Glomerular endothelial cell (primary cell): ENCODE measurements at places on chromosomes 4 and X. TPM values are rescaled to one million over a fixed set of nuclear protein-coding genes. Genes with fewer than 3 reads are reported as not detected.

DNA sequence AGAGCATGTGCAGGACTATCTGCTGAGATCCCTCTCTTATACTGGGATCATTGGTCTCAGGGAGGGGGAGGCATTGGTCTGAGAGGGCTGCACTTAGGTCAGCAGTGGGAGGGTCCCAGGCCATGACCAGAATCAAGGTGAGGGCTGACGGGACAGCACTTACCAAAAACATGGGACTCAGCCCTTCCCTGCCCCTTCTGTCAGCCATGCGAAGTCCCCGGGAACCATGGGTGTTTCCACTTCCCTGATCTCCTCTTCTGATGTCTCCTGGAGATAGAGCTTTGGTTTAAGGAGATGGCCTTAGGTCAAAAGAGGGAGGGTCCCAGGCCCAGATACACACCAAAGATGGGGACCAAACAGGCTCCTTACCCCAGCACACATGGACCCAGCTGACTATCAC is 12.9 kb upstream of the HSFX1 start:
- DNase-seq = no peak

DNA sequence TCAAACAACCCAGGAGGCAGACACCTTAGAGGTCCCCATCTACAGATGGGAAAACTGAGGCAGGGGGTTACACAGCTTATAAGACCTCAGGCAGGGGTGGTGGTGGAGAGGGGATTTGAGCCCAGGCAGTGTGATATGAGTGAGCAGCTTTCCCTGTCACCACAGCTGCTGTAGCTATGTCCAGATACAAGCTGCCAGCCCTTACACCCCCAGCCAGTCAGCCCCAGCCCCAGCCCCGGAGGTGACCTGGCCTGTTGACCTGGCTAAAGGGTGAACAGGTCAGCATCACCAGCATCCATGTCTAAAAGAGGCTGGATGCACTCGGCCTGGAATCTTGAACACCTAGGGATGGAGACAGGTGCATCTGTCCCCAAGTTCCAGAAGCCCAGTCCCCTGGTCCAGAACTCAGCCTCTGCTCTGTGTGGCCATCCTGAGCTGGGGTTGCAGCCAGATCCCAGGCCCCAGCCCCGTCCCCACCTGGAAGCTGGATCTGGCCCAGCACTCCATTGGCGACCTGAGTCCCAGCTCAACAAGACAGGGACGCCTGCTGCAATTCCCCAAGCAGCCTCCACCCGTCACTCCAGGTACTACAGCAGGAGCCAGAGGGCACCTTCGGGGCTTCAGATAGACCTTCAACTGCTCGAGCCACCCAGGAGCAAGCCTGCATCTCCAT is 89.5 kb downstream of the JAKMIP1 start:
- no peak for DNase-seq

GRCh38 chr4:87311684-87312083 is 11.0 kb downstream of the HSD17B13 start:
- no peak for DNase-seq

DNA sequence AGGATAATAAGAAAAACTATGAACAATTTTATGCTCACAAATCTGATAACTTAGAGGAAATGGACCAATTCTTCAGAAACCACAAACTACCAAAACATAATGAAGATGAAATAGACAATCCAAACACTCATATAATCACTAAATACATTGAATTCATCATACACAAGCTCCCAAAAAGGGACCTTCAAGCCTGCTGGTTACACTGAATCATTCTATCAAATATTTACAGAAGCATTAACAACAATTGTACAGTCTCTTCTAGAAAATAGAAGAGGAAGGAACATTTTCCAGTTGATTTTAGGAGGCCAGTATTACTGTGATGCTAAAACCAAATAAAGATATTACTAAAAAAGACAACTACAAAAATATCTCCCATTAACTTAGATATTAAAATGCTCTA is 88.3 kb downstream of the IL15 start:
- DNase-seq = no peak

DNA sequence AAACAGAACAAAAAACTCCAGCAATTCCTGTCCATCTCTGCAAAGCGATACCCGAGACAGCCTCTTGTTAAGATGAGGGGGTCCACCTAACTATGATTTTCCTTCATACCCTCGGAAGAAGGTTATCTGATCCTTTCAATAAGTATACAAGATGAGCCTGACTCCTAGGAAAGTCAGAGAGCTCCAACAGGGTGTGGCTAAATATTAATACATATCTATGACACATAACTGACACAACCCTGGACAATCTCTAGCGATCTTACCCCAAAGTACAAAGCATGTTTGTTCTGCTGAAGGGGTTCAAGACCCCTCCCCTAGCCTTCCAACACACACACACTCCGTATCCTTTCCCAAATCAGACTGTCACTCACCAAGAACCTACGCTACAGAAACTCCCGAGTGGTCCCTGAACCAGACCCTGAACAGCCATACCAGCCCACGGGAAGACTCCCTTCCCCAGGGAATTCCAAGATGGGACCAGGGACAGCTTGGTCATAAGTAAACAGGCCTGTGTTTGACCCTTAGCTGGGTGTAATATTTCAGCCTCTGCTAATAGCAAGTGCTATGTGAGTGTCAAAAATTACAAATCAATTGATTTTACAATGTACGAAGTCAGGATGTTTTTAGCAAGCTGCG is 110.3 kb downstream of the PRKX start:
- no peak for DNase-seq

DNA sequence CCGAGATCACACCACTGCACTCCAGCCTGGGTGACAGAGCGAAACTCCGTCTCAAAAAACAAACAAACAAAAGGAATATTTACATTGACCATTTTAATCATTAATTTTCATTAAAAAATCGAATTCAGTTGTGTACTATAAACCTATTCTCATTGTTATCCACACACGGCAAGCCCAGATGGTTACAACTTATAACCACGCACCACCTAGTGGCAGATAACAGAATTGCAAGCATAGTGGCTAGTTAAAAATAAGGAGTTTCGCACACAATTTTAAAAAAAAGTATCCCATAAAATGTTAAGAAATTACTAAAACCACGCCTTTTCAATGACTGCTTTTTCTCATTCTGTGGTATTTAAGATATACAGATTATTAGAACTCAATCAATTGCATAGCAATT is 25.4 kb downstream of the MBNL3 start:
- no peak for DNase-seq

DNA sequence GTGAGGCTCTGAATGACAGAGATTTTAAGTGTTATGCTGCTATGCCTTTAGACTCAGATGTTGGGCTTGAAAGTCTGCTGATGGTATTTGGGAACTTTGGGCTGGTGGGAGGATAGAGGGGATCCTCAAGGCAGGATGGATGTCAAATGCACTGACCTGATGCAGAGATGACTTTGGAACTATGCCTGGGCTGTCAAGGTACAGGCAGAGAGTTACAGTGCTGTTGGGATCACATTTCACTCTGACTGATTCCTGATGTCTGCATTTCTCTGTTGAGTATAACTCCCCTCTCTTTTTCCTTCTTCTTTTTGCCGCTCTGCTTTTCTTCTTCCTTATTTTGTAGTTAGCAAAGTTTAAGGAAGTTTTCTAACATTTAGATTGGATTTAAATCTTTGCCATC is 271.8 kb upstream of the ARX start:
- no peak for DNase-seq

DNA sequence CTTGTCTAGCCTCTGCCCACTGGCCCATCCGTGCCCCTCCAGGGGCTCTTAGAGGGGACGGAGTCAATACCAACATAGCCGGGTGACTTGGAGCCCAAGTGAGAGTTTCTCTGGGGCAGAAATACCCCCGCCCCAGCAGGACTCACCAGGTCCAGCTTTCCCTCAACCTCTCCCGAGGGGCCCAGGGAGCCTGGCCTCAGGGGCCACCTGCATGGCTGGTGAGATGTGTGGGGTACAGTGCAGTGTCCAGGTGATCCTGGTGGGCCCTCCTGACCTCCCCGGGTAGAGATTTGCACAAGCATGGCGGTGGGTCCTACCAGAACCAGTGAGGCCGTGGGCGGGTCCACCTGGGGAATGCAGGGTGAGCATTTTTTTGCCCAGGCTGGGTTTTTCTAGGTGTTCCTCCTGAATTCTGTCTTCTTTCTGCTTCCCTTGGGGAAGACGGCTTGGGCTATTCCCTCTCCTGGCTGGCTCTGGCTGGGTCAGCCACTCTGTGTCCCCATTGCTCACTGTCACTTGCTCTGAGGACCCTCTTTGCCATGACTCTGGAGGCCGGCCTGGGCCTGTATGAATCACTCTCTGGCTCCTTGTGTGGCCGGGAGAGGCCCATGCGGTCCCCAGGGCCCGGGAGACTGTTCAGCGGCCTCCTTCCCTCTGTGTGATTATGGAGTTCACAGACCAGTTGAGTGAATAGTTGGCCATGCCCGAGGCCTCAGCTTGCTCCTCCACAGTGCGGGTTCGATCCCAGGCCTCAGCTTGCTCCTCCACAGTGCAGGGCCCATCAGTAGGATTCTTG is 71.0 kb upstream of the NKX1-1 start:
- DNase-seq = no peak

DNA sequence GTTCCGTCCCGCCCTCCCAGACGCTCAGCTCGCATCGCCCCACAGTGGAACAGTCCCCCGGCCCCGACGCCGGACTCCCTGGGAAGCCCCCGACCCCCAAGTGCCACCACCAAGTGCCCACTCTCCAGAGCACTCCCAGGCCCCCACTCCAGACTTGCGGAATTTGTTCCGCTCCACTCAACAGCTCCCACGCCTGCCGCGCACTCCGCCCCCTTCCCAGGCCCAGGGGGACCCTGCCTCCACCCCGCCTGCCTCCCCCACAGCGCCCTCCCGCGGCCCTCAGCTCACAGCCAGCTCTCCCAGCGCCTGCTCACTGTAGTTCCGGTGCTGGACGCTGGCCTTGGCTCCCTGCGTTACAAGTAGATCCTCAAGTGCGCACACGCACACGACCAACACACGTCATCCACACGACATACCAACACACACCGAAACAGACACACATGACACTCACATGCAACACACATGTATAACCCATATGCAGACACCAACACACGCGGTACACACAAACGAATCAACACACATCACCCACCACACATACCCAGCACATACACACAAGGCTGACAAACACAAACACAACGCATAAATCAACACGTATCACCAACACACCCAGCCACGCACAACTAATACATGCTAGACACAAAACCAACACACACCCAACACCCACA is 8.0 kb downstream of the MSX1 start:
- DNase-seq = no peak

DNA sequence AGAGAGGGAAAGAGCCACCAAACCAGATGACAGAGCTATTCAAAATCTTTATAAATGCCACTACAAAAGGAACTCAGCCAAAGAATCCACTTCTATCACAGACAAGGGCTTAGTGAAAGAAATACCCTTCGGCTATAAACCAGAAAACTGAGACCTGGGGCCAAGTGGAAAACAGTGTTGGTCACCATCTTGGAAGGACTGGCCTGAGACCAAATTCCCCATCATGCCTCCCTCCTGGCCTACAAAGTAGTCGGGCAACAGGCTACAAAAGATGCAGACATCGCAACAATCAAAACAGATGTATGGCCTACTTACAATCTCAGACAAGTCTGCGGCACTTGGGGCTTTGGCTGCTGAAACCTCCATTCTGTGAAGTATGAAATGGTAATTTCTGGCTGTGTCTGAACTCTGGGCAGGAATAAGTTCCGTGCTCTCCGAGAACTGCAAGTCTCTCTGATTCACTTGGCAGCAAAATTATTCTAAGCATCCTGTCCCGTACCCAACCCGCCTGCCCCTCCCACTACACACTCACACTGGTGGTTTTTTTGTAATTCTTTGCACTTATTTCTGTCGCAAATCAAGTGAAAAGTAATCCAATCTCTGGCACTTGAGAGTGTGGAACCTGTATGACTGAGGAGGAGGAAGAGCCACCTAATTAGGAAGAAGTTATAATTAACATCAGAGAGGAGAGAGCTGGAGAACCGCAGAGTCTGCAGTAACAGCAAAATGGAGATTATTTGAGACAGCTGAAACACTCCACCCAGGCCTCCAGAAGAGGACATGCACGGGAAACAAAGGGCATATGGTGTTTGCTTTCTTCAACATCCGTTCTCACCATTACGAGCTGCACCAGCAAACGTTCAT is 87.8 kb downstream of the SH3KBP1 start:
- no peak for DNase-seq

SHROOM4 gene
- total RNA-seq = 39.6 and 48.9 TPM in 2 replicates
